ENCODE measurements at places on chromosomes 5 and 9.

GRCh38 chr9:20447291-20447690, 175.0 kb downstream of the MLLT3 start:
- DNase-seq = no peak

GRCh38 chr9:114691046-114691955, 9.3 kb upstream of the TEX48 start:
- peak; percentile 65 for DNase-seq

GRCh38 chr9:22452415-22453010, 5.9 kb downstream of the DMRTA1 start:
- no peak for DNase-seq

DNA sequence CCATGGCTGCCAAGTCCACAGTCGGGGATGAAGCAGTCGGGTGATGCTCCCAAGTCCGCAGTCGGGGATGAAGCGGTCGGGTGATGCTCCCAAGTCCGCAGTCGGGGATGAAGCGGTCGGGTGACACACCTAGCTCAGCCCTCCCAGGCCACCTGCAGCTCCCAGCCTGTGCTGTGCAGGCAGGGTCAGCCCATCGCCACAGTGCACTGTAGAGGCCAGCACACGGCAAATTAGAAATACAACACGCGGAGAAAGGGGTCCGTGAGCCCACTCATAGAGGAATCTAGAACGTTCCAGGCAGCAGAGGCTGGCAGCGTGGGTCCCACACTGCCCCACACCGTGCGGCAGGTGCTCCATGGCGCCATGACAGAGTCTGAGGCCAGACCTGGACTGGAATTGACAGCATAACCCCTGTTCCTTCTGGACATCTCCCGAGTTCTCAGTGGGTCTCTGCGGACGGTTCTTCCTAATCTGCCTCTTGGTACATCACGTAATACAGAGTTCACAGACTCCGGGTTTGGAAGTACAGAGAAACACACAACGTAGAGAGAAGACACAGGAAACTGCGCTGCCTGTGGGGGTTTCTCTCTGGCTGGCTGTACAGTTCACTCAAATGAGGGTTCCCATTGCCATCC, 7.7 kb upstream of the EXOC3 start:
- DNase-seq = no peak

GRCh38 chr5:139659695-139660101, 11.5 kb downstream of the CXXC5 start:
- DNase-seq = no peak

- DNase-seq = no peak
These were observed 1.2 kb upstream of the CLPTM1L start for GRCh38 chr5:1345876-1346626.

GRCh38 chr5:96904054-96904931, 28.0 kb downstream of the ERAP2 start:
- no peak for DNase-seq

GRCh38 chr5:88142886-88143692, 125.6 kb downstream of the TMEM161B start:
- DNase-seq = no peak

DNA sequence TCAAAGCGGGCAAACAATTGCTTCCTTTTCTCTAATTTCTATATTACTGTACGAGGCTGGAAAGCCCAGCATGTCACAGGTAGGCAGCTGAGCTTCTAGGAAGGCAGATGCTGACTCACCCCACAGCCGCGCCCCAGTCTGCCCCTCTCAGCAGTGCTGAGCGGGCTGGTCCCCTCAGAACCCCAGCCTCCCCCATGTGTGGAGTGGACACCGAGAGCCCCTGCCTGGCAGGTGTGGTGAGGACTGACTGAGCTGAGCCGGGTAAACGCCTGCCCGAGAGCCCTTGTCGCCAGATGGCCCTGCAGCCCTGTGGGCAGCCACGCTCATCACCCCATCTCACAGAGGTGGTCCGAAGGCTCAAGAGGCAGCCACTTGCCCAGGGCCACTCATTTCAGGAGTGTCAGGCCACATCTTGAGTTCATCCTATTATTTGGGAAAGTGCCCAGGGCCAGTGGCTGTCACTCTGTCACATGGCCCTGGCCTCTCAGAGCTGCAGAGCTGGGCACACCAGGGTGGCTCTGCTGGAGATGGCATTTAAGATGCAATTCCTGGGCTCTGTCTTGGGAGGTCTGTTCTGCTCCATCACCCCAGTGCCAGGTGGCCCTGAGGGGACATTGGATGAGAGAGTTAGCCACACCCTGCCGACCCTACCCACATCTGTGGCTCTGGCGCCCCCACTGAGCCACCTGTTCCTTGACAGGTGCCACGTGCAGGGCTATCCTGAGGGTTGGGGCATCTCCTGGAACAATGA, 12.4 kb downstream of the CARD19 start:
- DNase-seq = no peak

- DNase-seq = no peak
These were observed 106.9 kb downstream of the SPOCK1 start for GRCh38 chr5:137392261-137392660.

- DNase-seq = peak; percentile 76
These were observed 54.9 kb downstream of the USP20 start for GRCh38 chr9:129889941-129890717.

- DNase-seq = no peak
These were observed 26.6 kb upstream of the PIP5K1B start for GRCh38 chr9:68678430-68678829.

- DNase-seq = no peak
These were observed 281.3 kb upstream of the CLINT1 start for GRCh38 chr5:158140120-158140731.

- DNase-seq = no peak
These were observed 267.7 kb downstream of the ADAMTS6 start for GRCh38 chr5:65213921-65214525.

- DNase-seq = no peak
These were observed 50.6 kb upstream of the NRARP start for GRCh38 chr9:137352511-137353222.

- no peak for DNase-seq
These were observed 158.5 kb downstream of the TRPM6 start for GRCh38 chr9:74729136-74729695.

DNA sequence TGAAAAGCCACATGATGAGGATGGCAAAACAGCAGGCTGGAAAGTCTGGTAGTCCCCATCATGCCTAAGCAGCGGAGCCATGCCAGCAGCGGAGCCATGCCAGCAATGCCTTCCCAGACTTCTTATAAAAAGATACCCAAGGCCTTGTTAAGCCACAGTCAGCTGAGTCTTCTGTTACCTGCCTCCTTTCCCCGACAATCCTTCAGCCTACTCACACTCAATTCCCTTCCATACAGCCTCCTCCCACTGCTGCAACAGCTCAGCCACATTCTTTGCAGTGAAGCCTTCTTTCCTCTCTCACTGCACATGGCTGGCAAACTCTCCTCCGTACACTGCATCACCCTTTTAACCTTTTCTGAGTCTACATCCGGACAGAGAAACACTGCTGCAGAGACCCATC, 114.9 kb downstream of the AUH start:
- no peak for DNase-seq

- no peak for DNase-seq
These were observed 98.5 kb downstream of the ESM1 start for GRCh38 chr5:54886866-54887265.

- no peak for DNase-seq
These were observed 57.8 kb upstream of the LARP1 start for GRCh38 chr5:154697371-154697770.

GRCh38 chr5:169837686-169838085, 142.6 kb downstream of the INSYN2B start:
- DNase-seq = no peak

DNA sequence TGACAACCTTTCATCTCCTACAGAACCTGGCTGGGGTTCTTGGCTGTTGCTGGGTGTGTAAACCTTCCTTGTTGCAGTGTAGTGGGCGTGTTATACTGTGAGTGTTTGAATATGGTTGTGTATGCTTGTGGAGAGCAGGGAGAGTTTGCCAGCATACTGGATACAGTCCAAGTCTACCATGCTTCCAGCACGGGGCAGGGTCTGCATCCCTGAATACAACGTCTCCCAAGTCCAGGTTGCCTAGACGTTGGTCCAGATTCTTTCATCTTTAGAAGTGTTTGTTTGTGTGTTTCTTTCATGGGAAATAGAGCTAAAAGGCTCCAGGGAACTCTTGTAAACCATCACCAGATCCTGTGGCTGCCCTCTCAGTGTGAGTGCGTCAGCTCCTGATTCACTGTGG, 46.4 kb downstream of the SYK start:
- DNase-seq = no peak

GRCh38 chr5:96506376-96506775, 73.3 kb upstream of the PCSK1 start:
- no peak for DNase-seq

- no peak for DNase-seq
These were observed 26.1 kb downstream of the NCBP1 start for GRCh38 chr9:97659771-97660170.

GRCh38 chr5:134714120-134714519, 24.2 kb upstream of the CAMLG start:
- no peak for DNase-seq

All from stimulated activated CD4-positive, alpha-beta T cell treated with anti-CD3 and anti-CD28 coated beads, Interleukin-15, amount 100 ng/mL, for 48 hours (primary cell).